Head of caudate nucleus (tissue), 42 donors: ENCODE measurements at places on chromosomes 16 and 17.
A peak's percentile ranks its signal among the peaks of the same experiment; 100 is the strongest.

- DNase-seq = no peak
Observed at GRCh38 chr16:78985716-78986605, 614.6 kb downstream of the MAF start.

- DNase-seq = peak; percentile 61
Observed at GRCh38 chr16:56866955-56867830, 2.2 kb downstream of the SLC12A3 start.

- DNase-seq = no peak
Observed at GRCh38 chr17:19391432-19391831, 4.4 kb upstream of the MFAP4 start.

GRCh38 chr17:44775838-44776621, 17.2 kb downstream of the ADAM11 start:
- no peak for DNase-seq

- no peak for DNase-seq
Observed at GRCh38 chr17:27873746-27874145, 19.4 kb downstream of the LYRM9 start.
